ENCODE measurements at places on chromosomes 13 and 19.

GRCh38 chr19:29655648-29656335 lies 9.5 kb upstream of the PLEKHF1 start:
- no peak for DNase-seq

DNA sequence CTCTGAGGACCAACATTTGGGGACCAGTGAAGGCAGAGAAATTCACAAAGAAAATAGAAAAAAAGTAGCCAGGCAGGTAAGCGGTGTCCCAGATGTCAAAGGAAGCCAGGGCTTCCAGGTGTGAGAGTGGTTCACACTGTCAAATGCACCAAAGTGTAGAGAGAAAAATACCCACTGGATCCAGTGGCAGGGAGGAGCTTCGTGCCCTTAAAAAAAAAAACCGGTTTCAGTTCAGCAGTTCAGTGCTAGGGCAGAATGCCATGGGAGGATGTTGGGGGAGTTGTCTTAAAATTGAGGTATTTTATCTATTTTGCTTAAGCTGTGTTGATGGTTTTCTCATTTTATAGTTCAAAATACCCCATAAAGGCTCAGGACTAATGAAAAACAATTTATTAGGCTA lies 47.8 kb upstream of the C1QTNF9 start:
- no peak for DNase-seq

DNA sequence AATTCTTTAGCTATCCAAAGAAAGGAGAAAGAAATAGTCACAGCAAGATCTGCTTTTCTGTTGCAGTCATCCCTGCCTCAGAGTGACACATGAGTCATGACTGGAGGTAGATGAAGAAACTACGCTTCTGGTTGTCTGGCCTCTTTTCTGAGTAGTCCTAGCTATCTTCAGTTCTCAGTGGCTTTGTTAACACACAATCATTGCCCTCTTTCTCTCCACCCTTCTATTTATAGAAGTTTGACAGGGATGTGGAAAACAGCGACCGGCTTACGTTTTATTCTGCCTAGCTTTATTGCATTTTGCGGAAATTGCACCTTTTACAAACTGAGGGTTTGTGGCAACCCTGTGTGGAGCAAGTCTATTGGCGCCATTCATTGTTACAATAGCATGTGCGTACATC lies 26.7 kb downstream of the SPATA13 start:
- DNase-seq, result no peak

DNA sequence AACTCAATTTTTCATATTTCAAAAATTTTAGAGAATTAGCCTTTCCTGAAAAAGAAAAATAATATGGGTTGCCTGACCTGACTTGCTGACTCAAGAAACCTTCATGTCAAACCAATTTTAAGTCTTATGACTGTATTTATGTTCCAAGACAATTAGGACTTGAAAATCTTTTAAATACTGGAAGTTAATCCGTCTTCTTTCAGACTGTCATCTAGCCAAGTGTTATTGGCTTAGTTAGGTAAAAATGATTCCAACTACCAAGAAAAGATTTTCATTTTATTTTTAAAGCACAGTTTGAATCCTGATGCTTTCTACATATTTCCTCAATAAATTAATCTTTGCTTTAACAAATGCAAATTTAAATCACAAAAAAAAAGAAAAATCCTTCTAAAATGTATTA lies 337.6 kb downstream of the SLITRK6 start:
- no peak for DNase-seq

GRCh38 chr13:77313923-77314322 lies 13.0 kb downstream of the MYCBP2 start:
- DNase-seq, result no peak

DNA sequence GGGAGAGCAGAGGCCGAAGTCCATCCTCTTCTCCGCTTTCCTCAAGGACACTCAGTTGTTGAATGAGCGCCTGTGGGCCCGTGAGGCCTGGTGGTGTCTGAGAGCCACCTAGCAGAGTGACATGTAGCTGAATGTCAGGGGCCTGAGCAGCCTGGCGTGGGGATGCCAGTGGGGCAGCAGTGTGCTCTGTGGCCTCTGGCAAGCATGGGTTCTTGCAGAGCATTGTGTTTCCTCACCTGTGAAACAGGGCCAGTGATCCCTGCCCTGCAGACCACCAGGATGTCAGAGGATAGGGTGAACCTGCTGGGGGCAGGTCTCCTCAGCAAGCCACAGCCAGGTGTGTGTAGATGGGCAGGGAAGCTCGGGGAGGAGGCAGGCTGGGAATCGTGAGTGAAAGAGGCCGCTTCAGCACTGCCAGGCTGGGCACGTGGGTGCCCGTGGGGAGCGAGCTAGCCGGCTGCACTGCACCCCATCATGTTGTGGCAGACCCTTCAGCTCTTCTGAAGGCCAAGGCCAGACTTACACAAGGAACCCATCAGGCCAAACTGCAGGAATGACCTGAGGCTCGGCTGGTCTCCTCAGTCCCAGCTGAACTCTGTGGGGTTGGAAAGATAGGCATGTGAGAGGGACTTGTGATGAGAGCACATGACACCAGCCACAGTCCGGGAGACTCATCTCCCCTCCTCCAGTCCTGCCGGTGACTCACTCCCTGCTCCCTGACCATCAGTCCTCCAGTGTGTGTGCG lies 5.0 kb downstream of the PPP1R37 start:
- peak; percentile 72 for DNase-seq

- no peak for DNase-seq
Measured at GRCh38 chr19:46830864-46831263, 19.8 kb downstream of the AP2S1 start.

DNA sequence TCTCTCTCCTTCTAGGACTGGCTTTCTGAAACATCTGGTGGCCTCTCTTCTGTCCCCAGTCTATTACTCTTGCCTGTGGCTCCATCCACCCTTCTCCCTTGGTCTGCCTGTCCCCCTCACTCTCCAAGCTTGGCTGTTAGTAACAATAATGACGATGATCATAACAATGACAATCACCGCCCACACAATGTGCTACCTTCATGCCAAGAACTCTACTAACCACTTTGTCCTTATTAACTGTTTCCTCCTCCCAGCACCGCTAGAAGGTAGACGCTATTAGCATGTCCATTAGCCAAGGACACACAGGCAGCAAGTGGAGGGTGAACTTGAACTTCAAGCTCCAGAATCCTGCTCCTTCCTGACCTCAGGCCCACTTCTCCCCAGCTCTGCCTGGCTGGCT lies 2.7 kb downstream of the GYS1 start:
- no peak for DNase-seq

DNA sequence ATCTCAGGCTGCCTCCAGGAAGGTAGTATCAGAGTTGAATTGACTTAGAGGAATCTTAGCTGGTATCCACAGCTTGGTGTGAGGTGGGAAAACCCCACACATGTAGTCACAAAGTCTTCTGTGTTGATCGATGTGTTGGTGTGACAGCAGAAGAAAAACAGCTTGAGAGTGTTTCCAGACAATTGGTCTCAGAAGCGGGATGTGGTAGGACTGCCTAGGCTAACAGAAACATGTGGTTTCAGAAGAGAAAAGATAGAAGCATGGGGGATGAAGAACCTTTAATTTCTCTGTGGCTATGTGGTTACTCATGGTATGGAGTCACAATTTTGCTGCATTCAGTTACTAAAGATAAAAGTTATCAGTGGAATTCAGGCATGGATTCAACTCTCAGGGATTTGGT lies 134.7 kb upstream of the SLITRK5 start:
- no peak for DNase-seq

DNA sequence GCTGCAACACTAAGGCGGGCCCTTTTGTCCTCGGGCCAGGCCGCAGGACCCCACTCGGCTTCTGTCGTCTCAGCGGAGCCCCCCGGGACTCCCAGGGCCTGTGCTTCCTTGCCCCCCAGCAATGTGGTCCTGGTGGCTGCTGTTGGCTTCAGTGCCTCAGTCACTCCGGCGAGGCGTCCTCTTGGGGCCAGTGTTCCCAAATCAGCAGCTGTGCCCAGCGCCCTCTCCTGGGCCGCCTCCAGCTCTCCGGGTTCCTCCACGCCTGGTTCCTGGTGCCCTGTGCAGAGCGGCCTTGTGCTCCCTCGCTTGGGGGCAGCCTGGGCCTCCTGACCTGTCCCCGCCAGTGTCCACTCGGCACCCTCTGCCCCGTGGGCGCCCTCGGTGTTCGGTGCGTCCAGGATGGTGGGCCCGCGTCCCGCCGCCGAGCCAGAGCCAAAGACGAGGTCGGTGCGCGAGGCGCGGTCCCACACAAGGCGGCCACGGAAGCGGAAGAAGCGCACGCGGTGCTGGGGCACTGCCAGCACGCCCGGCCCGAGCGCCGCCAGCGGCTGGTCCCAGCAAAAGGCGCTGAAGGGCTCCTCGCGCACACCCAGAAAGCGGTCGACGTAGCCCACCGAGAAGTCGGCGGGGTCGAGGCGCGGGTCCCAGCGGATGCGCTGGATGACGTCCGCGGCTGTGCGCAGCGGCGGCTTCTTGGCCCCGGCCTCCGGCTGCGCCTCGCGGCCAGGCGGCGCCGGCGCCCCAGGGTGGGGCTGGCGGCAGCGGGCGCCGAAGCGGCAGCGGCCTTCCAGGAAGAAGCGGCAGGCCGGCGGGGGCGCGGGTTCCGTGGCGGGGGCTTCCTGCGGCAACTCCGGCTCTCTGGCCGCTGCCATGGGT lies 685 bp downstream of the LENG9 start:
- no peak for DNase-seq

DNA sequence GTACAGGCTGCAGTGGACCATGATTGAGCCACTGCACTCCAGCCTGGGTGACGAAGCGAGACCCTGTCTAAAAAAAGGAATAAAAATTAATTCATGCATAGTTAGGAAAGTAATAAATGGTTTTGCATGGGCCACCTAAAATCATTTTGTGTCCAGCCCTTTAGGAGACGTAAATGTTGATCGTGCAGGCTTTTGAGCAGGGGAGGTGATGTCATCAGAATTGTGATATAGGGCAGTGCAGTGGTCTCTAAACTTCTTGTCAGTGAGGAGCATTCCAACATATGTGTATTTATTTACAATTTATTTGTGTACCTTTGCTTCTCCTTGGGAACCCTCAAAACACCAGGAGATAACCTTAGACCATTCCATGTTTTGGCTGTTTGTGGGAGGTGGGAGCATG lies 3.0 kb downstream of the SMARCA4 start:
- DNase-seq, result no peak

DNA sequence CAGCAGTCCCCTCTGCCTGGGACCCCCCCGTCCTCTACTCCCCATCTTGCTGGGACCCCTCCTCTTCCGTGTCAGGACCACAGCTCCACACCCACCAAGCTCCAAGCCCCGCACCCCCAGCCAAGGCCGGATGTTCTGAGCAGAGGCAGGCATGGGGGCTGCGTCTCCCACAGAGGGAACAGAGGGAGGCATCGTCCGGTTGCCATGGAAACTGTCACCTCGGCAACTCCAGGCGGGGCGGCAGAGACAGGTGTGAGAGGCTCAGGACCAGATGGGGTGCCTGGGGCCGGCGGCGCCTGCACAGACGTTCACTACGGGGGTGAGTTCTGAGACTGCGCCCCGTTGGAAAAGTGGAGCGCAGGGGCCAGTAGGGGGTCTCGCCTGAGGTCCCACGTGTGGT lies 5.4 kb downstream of the RNU6-9 start:
- no peak for DNase-seq

DNA sequence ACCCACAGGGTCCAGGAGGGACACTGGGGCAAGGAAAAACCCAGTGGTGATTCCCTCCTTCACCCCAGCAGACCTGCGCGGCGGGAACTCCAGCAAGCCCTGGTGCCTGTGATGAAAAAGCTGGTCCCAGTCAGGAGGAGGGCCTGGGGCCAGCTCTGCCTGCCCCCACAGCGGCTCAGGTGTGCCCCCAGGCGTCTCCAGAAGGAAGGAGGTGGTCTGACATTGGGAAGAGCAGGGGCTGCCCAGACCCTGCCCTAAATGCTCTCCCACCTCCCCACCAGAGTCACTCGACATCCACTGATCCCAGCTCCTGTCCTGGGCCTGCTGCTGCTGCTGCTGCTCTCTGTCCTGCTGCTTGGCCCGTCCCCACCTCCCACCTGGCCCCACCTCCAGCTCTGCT lies 6.2 kb downstream of the PTH2 start:
- DNase-seq, result no peak

DNA sequence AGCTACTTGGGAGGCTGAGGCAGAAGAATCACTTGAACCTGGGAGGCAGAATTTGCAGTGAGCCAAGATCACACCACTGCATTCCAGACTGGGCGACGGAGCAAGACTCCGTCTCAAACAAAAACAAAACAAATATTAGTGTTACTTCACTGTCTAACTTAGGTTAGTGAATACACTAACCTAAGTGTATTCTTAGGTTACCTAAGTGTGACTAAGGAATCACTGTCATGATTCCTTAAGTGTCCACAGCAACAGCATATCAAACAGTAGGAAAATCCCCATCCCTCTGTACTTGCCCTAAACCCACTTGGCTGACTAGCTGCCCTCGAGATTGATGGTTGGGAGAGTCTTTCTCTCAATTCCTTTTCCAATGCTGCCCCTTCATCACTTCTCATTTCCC lies 11.8 kb upstream of the LRCH1 start:
- no peak for DNase-seq

- no peak for DNase-seq
Measured at GRCh38 chr13:25281935-25282332, 5.4 kb downstream of the MTMR6 start.

DNA sequence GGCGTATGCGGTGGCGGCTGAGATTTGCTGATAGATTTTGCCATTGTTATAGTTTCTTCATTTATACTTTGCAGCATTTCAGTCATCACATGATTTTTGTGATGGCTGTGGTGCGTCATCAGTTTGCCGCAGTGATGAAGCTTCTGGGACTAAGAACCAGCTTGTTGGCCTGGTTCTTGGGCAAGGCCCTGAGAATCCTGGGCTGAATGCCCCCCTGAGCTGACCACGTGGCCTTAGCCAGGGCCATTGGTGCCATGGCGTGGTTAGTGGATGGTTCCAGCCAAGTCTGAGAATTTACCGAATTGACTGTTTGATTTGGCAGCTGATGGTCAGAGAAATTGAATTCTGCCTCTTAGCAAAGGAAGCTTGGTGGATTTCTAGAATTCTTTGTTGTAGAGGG lies 17.8 kb downstream of the GATAD2A start:
- DNase-seq, result no peak

- DNase-seq, result no peak
Measured at GRCh38 chr13:92807353-92807752, 419.3 kb upstream of the GPC6 start.

DNA sequence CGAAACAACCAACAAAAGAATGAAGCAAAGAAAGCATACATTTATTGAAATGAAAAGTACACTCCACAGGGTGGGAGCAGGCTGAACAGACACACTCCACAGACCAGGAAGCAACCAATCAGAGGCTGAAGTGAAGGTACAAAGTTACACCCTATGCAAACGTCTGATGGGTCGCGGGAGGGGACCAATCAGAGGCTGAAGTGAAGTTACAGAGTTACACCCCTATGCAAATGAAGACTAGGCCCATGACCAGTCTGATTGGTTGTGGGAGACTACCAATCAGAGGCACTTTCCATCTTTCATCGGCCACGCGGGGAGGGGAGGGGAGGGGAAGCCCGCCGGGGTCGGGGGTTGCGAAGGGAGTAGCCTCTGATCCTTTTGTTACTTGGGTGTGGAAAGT lies 12.4 kb upstream of the FBL start:
- DNase-seq, result peak; percentile 40

DNA sequence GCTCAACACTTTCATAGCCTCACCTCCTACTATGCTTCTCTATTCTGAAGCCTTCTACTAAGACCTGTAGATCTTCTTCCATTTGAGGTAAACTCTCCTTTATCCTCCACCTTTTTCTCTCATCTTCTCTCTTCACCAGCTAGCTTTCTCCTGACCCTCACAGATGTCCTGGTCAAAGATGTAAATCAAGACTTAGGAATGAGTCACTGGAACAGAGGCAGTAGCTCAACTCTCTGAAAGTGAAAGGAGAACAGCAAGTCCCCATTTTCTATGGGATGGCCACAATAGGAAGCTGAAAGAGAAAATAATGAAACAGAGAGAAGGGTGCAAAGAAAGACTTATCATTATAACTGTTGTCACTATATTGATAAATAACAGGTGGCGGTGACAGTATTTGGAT lies 86.1 kb upstream of the DOCK9 start:
- no peak for DNase-seq

GRCh38 chr13:37270226-37271001 lies 164.9 kb upstream of the CSNK1A1L start:
- no peak for DNase-seq
